ENCODE measurements at places on chromosomes 1 and 21.

DNA sequence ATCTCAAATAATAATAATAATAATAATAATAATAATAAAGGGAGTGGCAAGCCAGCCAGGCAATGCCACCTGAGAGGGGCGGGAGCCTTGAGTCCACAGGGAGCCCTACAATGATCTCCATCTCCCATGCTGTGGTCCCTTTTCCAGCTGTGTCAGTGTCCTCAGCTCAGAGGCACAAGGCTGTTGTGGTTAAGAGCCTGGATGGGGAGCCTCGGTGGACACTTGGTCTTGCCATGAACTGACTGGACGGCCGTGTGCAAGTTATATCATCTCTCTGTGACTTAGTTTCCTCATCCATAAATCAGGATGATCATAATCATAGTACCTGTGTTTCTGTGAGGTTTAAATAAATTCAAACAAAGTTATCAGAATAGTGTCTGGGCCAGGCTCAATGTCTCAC, 127.8 kb upstream of the TIAM1 start:
- DNase-seq, result no peak

DNA sequence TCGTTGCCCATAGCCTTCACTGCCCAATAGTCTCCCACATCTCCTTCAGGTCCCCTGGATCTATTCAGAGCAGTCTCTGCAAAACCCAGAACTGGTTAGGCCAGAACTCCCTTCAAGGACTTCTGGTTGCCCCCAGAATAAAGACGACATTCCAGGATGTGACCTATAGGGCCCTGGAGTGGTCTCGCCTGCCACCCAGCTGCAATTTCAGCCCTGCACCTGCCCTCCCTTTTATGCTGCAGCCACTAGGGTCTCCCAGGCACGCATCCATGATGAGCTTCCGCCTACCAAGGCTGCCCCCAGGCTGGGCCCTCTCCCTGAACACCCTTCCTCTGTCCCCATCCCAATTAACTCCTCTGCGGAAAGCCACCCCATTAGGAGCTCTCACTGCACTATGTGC, 7.2 kb upstream of the TSPEAR start:
- no peak for DNase-seq

DNA sequence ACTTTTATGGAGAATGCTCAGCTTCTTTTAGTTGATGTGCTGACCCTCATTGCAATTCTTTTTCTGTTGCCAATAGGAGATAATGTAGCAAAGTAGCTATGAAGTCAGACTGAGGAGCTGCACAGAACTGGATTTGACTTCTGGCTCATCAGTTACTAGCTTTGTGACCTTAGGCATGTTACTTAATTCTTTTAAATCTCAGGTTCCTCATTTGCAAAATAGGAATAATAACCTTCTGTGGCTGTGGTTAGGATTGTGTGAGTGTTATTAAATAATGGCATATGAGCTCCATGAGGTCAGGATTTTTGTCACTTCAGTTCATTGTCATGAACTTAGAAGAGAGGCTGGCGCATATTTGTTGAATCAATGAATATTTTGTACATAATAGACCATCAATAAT, 237.6 kb upstream of the SGIP1 start:
- no peak for DNase-seq

DNA sequence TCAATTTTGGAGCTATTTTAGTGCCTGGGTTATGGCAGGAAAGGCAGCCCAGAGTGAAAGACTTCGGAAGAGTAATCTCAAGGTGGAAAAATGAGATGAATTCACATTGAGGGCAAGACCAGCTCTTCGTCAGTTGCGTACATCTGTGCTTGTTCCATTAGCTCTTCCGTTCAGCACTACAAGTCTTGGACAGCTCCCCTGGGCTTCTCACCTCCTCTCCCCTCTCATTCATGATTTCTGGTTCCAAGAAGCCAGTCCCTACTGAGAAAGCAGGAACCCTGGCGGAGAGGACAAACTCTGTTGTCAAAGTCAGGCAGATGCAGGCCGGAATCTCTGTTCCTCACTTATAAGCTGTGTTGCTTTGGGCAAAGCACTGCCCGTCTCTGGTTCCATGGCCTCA, 76.5 kb downstream of the ACTL8 start:
- peak; percentile 35 for DNase-seq

DNA sequence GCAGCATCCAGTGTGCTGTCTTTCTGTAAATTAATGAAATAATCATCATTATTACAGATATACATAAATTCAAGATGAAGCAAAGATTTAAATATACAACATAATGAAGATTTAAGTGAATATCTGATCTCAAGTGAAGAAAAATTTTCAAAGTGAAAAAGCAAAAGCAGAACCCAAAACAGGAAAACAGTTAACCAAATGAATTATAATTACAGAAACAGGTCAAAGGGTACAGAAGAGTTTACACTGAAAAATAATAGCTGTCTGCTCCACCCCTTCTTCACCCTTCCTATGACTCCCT, 44.8 kb upstream of the GTF2B start:
- no peak for DNase-seq

DNA sequence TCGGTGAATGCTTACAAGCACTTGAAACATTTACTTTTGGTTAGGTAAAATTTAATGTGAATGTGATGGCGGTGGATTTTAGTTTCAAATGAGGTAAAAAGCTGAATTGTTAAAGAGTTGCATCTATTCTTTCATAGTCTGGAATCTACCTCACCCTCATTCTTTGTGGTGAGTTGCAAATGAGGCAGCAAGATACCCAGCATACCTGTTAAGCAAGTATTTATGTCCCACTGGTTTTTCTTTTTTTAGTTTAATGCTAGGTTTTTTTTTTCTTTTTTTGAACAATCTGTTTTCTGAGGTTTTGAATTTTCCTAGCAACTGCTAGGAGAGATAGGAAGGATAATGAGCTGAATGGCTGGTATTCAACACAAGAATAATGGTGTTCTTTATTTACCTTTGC, 127.9 kb upstream of the CACYBP start:
- no peak for DNase-seq

GRCh38 chr1:200525090-200525987, 95.2 kb downstream of the KIF14 start:
- no peak for DNase-seq

GRCh38 chr21:17931080-17931479, 111.9 kb upstream of the C21orf91 start:
- DNase-seq, result no peak

DNA sequence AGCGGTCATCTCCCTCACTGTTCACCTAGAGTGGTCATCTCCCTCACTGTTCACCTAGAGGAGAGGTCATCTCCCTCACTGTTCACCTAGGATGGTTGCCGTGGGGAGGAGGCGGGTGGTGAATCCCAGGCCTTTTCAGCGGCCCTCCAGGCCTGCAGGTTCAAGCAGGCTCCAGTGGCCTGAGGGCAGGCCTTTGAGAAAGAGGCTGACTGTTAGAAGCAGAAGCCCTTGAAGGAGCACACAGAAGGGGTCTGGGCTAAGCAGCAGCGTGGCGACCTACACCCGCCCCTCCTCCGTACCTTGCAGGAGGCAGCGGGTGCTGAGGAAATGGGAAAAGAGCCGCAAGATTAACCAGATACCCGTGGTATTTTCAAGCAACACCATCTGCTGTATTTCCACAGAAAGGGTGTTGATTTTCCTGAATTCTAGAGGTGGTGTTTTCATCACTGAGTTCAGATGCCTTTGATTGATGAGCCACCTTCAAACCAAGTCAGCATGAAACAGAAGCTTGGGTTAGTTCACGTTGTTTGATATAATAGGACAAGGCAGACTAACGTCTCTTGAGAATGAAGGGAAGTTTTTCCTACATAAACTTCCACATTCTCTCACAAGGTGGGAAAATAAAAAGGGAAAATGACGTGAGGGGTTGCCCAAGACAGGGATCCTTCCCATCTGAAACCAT, 289.5 kb downstream of the KIF26B start:
- no peak for DNase-seq

- DNase-seq, result no peak
Measured at GRCh38 chr1:114102136-114102535, 51.5 kb downstream of the SYT6 start.

- DNase-seq, result no peak
Measured at GRCh38 chr1:16053781-16054502, 10.4 kb downstream of the CLCNKB start.

GRCh38 chr1:78004719-78005447, at the start of gene DNAJB4:
Gene DNAJB4 (plus strand): TSS chr1:78004939. CDS start chr1:78005111, 172 bp downstream.
- peak; percentile 86 for DNase-seq

GRCh38 chr1:9319789-9320519, 27.3 kb downstream of the SPSB1 start:
- no peak for DNase-seq

DNA sequence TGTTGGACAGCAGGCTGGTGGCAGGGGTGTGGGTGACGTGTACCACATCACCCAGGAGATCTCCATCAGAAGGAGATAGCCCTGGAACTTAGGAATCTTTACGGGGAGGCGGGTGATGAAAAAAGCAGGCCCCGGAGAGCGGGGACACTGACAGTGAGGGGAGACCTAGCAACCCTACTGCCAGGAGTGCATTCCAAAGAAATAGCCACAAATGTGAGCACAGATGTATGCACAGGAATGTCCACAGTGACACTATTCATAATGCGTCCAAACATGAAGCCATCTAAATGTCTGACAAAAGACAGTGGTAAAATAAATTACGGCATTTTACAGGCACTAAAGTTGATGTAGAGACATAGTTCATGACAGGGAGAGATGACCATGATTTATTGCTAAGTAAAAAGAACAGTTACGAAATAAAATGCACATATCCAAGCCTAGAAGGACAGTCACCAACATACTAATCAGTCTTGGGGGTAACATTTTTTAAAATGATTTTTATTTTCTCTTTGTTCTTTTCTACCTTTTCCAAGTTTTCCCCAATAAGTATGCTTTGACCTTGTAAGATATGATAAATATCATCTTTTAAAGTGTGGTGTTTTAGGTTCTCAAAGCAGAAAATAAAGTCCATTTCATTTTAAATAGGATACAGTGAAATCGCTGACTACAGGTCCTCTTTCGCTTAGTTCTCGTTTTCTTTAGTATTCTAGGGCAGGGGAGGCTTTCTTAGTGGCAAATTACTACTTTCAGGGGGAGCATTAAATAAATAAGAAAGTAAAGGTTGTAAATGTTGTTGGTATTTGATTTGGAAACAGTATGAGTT, 21.3 kb downstream of the CD247 start:
- no peak for DNase-seq

DNA sequence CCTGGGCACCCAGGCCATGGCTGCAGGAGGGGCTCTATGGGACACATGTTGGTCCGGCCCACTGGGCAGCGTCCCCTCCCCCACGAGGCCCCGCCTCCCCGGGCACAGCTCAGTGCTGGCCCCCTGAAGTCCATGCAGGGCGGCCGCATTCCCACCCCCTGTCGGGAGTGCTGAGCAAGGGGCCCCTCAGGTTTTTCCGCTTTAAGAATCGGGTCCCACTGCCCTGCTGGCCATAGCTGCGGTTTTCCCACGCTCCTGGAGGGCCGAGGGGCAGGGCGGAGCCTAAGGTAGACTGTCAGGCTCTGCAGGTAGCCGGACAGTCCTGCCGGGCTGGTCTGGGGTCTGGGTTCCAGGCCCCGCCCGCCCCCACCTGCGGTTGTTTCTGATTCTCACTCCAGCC, 43.5 kb upstream of the CCDC27 start:
- no peak for DNase-seq

DNA sequence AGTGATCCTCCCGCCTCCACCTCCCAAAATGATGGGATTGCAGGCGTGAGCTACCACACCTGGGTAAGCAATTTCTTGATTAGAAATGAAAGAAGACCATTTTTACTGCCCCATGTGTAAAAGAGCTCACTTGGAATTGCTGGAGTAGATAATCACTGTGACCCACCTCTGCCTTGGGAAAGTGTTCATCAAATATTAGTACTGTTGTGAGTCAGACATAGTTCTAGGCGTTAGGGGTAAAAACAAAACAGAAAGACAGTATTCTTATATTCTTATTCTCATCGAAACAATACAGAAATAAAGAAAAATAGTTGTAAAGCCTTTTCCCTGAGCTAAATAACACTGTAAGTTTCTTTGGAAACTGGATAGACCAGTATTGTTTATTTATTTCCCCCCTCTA, 36.2 kb downstream of the CELF3 start:
- DNase-seq, result no peak

- no peak for DNase-seq
Measured at GRCh38 chr21:44564886-44565598, 6.4 kb upstream of the KRTAP10-3 start.

- no peak for DNase-seq
Measured at GRCh38 chr1:87086120-87086519, 171.7 kb downstream of the HS2ST1 start.
